Activated CD4-positive, alpha-beta T cell treated with anti-CD3 and anti-CD28 coated beads, Interleukin-2, amount 50 U/mL, for 1 hour (primary cell): ENCODE measurements at places on chromosomes 1 and 21.

DNA sequence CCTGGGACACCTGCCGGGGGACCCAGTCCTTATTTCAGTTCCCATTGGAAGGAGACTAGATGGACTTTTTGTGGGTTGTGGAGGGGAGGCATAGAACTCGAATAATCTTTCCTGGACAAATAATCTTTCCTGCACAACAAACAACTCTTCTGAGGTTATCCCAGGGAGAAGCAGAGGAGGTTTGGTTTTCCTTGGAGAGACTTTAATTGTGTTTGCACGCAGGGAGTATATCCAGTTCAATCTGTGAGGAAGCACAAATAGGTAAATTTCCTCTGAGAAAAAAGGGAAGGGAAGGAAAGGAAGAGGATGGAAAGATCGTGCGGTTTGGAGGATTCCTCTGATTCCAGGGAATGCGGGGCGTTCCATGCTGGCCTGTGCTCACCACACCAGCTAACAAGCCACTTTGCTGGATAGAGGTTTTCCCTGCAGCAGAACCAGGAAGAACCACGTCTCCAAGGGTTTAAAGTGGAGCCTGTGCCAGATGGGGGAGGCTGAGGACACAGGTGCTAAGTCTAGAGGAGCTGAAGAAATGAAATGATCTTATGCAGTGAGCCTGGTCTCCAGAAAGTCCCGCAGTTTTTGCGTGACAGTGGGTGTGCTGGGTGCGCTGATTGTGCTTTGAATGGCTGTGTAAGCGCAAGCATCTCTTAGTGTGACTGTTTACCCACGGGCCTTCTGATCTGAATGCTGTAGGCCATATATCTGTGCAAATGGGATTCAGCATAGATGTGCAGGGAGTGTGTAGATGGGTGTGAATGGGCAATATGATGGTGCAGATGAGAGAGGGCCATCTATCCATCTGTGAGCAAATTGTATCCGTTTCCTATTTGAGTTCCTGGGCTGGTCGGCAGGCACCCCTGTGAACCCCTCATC, 7.6 kb downstream of the PAX7 start:
- DNase-seq = no peak

- no peak for DNase-seq
Observed at GRCh38 chr1:198667186-198667585, 28.3 kb downstream of the PTPRC start.

DNA sequence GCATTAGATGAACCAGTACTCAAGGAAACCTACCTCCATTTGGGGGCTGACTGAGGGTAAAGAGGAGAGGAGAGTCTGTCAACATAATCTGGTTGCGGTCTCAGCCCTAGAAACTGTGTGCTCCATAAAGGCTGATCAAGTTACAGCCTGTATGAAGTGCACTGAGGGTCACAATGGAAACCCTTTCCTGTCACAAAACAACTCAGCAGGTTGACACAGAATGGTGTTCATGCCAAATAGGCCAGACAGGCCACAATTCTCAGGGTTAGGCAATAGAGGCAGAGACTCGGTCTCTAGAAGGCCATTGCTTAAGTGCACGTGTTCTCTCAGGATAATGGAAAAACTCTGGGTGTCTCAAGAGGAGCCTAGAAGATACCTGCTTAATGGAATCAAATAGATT, 4.1 kb upstream of the ANKRD35 start:
- DNase-seq = no peak

GRCh38 chr1:155184351-155184811, 10.7 kb downstream of the TRIM46 start:
- no peak for DNase-seq

GRCh38 chr1:204331275-204331674, 28.5 kb downstream of the PLEKHA6 start:
- DNase-seq = no peak

GRCh38 chr1:43495204-43495603, 35.5 kb upstream of the PTPRF start:
- DNase-seq = no peak

DNA sequence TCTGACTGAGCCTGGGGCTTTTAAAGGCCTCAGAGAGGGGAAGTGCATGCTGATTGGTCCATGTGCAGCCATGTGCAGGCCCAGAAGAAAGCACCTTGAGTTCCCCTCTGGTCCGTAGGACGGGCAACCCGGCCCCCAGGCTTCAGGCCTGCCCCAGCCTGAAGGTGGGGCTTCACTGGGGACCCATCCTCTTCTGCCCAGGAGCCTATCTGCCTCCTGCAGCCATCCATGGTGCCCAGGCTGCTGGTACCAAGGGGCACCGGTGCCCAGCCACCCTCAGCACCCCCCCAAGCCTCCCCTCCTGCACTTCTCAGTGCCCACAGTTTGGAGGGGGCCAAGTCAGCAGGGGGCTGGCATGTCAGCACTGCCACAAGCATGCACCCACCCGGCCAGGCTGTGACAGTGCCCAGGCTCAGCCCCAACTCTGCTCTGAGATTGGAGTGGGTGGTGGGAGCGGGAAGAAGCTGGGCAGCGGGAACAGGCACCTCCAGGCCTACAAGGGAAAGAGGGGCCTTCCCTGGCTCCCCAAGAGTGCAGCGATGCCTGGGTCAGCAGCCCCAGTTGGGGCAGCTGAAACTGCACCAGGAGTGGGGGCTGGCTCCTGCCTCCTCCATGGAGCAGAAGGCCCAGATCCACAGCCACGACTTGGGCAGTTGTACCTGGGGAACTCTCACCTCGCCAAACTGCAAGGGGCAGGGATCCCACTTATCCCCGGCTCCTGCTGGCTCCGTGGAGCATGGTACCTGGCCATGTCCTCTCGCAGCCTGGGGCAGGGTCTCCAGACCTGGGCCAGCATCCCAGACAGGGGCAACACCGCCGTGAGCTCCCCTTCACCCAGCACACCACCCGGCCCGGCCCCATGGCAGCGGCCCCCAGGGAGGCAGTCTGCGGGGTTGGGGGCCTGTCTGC, 11.7 kb downstream of the COL6A2 start:
- DNase-seq = no peak

- DNase-seq = no peak
Observed at GRCh38 chr1:109371341-109371739, 26.4 kb downstream of the SORT1 start.

GRCh38 chr1:29966526-29967045, 730.3 kb downstream of the PTPRU start:
- no peak for DNase-seq

- no peak for DNase-seq
Observed at GRCh38 chr1:119959268-119960220, 63.2 kb upstream of the ADAM30 start.

GRCh38 chr1:102961549-102961948, 146.8 kb downstream of the COL11A1 start:
- DNase-seq = no peak

- no peak for DNase-seq
Observed at GRCh38 chr1:116087628-116088027, 23.6 kb upstream of the MAB21L3 start.

DNA sequence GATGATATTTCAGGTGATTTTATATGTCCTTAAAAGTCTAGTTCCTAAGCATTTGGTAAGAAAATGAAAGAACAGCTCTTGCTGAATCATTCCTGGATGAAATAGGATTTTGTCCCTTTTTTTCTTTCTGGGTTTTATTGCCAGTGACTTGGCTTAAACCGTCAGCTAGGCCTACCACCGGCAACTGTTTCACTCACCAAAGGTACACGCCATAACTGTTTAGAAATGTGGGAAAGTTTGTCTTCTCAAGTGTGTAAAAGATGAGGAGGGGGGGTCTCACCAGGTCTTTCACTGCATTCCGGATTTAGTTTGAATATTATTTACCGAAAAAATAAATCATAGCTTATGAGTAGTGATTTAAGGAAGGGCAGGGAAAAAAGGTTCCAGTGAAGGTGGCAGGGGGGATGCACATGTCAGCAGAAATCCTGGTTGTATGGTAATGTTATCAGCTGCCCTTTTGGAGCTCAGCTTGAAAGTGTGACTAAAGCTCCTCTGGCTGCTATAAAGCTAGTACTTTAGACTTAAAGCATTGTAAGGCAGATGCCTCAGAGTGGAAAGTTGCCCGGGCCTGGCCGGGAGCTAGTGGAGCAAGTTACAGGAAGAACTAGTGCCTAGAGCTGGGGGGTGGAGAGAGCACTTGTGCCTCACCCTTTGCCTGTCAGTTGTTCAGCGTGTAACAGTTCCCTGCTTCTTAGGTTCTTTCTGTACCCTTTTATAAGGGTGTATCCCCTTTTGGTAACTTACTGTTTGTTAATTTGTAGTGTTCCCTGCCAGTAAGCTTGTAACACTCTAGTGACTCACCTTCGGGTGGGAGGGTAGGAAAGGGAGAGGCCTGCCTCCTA, 3.1 kb downstream of the ATP1A1 start:
- DNase-seq = peak; percentile 44

DNA sequence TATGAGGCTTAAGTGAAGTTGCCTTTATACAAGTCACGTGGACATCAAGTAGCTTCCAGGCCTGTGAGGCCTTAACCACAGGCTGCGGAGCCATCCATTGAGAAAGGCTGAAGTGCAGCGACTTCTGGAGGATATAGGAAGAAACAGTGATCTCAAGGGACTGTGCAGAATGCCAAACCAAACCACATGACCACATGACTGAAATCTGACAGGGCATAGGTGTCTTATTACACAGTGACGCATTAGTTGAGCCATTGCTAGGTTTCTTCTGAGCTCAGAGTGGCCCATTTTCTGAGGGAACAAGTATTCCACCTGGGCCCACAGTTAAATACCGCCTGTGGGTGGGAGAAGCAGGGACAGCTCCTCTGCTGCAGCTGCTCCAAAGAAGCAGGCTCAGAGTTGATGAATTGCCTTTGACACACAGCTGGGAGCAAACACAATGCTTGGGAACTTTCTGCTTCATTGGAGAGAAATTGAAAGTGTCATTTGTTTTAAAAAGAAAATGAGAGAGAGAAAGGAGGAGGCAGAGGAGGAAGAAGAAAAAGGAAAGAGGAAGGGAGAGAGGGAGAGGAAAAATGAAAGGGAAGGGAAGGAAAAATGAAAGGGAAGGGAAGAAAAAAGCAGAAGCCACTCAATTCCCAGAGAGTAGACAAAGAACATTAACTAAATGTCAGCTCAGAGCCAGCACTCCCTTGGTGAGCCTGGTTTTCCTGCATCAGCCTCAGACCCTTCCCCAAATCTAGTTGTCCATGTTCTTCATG, 94.4 kb downstream of the COLGALT2 start:
- no peak for DNase-seq

DNA sequence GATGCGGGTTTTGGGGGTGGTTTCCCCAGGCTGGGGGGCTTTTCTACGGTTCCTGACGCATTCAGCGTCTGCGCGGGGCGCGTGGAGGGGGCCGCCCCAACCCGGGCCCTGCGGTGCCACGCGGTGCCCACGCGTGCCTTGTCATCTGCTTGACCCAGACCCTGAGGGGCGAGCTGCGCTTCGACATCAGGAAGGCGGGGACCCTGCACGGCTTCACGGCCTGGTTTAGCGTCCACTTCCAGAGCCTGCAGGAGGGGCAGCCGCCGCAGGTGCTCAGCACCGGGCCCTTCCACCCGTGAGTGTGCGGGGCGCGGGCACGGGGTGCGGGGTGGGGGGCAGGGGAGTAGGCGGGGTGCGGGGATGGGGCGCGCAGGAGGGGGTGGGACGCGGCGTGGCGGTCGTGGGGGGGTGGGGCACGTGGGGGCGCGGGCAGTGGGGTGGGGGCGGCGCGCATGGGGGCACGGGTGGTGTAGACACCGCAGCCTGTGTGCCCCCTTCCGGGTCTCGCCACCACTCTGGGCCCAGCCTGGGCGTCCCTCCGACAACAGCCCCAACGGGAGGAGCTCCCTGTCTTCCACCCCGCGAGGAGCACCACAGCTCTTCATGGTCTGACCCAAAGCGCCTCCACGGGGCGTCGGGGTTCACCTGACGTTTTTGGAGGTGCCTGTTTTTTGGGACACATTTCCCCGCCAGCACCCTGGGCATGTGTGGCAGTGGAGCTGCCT, 26.3 kb downstream of the PRMT2 start:
- DNase-seq = no peak

DNA sequence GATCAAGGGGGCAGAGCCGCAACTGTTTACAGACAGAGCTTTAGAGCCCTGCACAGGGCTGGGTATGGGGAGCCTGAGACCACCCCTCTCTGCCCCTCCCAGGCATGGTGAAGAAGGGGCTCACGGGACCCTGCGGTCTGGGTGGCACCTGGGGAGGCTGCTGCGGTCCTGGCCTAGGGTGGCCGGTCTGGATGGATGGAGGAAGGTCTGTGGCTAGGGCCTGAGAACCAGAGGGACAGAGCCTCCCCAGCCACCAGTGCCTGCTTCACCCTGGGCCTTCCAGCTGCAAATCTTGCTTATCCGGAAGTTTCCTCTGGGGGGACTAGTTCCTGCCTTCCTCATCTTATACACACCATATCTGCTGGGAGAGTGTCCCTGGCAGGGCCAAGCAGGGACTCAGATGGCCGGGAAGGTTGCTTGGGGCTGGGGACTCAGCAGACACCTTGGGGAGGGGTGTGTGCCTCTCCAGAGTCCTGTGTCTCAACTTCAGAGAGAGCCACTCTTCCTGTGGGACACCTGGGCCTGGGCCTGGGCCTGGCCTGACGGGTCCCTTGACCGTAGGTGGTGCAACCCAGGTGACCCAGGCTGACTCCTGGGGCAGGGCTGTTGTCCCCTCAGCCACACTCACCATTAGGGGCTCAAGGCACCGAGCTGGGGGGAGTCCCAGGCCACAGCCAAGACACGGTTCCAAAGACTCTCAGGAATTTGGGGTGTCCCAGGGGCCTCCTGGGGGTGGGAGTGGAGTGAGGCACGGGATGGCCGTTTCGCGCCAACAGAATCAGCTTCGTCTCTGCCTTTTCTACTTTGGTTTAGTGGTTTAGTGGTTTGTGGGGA, 52.0 kb upstream of the ACTRT2 start:
- DNase-seq = no peak

DNA sequence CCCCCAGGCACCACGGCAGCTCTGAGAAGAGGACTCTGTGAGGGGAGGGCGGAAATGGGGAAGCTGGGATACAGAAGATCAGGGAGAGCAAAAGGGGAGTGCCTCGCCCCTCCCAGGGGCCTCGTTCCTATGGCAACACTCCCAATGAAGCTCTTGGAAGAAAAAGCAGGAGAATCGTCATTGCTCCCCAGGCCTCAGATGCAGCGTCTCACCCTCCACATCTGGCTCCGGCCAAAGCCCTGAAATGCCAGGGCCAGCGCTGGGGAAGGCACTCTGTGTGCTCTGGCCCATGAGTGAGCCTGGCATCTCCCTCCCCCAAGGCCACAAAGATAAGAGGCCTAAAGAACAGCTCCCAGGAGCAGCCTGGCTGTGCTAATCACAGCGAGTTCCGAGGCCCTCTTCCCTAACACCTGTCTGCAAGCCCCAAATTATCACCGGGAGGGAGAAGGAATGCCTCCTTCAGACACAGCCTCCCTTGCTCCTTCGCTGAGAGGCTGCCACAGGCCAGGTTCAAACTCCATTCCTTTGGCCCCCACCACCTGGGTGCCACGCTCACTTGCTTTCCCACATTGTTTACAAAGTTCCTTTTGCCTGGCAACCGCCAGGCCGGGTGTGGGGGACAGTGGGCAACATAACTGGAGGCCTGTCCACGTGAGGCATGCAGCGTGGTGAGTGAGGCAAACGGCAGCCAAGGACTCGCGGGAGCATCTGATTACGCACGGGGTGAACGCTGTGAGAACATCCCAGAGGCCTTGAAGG, 27.8 kb downstream of the ECE1 start:
- DNase-seq = no peak
